ENCODE measurements at places on chromosomes 11 and 22.

- DNase-seq: no peak
These were observed 185.3 kb downstream of the C11orf91 start for GRCh38 chr11:33515347-33515746.

DNA sequence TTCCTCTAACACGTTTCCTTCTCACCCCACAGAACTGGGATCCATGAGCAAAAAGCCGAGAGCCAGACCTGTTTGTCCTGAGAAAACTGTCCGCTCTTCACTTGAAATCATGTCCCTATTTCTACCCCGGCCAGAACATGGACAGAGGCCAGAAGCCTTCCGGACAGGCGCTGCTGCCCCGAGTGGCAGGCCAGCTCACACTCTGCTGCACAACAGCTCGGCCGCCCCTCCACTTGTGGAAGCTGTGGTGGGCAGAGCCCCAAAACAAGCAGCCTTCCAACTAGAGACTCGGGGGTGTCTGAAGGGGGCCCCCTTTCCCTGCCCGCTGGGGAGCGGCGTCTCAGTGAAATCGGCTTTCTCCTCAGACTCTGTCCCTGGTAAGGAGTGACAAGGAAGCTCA lies 24.0 kb downstream of the CD5 start:
- DNase-seq: no peak

GRCh38 chr11:45754741-45755140 lies 50.2 kb upstream of the SLC35C1 start:
- no peak for DNase-seq

DNA sequence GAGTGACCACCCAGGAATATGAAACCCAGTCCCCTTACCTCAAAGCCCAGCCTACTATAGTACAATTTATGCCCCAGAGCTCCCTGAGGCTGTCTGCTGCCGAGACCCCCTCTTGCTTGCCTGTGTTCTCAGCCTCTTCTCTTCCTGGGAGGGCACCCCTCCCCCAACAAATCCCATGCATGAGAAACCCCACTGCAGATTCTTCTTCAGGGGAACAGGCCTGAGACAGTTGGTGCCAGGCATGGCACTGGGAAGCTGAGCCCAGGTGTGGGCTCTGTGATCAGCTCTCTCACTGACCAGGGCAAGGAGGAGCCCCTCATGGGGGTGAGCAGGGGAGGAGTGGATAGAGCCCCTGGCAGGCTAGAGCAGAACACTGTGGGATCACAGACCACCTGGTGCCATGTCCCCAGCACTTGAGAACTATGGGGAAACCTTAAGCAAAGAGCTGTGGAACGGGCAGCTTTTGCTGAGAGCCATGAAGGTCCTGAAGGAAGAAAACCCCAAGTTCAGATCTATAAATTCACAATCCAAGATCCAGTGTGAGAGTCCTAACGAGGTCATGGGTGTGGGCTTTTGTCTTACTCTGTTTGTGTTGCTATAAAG lies 46.5 kb upstream of the TH start:
- DNase-seq: no peak

GRCh38 chr11:1401656-1402221 lies 12.0 kb downstream of the BRSK2 start:
- no peak for DNase-seq

DNA sequence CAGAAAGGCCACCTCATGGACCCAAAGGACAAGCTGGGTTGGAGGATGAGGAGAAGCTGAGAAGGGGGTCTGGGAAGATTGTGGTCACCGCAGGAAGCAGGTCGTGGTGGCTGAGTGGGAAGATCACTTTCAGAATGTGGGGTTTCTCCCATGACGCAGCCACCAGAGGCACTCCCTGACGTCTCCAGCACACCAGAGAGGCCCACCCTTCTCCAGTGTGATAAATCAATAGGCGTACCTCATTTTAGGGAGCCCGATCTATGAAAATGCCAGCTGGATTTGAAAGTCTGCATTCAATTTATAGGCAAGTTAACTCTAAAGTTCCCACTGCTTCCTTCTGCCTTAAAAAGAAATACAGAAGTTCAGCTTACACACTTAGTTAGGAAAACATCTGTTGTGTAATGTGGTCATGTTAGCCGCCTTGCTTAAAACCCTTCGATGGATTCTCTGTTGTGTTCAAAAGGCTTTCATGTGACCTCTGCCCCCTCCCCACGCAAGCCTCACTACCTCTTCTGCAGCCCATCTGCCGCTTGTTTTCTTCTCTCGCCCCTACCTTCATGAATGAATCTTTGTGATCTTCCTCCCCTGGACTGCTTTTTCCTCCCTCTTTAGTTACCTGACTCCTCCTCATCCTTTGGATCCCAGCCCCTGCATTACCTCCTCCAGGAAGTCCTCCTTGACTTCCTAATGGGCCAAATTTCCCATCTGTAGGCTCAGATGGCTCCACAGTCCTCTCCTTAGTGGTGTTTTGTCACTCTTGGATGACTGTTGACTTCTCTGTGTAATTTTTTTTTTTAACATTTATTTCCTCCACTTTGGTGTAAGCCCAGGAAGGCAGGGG lies 10.7 kb downstream of the TSPAN18 start:
- no peak for DNase-seq

- no peak for DNase-seq
These were observed 48.2 kb upstream of the PARVA start for GRCh38 chr11:12329169-12329568.

- no peak for DNase-seq
These were observed 9.7 kb downstream of the FBLN1 start for GRCh38 chr22:45512363-45512762.

DNA sequence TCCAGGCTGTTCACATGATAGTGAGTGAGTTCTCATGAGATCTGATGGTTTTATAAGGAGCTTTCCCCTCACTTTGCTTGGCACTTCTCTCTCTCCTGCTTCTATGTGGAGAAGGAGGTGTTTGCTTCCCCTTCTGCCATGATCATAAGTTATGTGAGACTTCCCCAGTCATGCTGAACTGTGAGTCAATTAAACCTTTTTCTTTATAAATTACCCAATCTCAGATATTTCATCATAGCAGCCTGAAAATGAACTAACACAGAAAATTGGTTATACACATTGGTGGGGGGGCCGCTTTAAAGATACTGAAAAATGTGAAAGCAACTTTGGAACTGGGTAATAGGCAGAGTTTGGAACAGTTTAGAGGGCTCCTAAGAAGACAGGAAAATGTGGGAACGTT lies 741.1 kb upstream of the LUZP2 start:
- no peak for DNase-seq

GRCh38 chr11:119029340-119030028 lies 1.2 kb downstream of the SLC37A4 start:
- no peak for DNase-seq

GRCh38 chr11:89347071-89347470 lies 144.1 kb downstream of the NOX4 start:
- DNase-seq: no peak

DNA sequence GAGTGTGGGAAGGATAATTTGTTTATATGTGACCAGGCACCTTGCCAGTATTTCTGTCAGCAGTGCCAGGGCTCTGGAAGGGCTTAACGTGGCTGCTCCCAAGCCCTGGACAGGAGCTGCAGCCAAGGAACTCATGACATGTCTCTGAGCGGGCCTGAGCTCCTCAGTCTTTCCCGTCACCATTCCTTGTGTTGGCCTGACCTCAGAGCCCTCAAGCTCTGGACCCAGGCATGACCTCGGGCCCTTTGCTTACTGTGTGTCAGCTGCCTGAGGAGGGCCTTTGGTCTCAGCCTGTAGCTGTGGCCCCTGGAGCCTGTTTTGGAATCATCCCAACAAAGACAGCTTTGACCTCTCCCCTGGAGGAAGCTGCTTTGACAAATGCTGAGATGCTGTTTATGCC lies 264.1 kb upstream of the PLET1 start:
- no peak for DNase-seq

- no peak for DNase-seq
These were observed 762 bp downstream of the MTMR3 start for GRCh38 chr22:29883775-29884097.

GRCh38 chr11:80846442-80846841 lies 1405.6 kb upstream of the TENM4 start:
- DNase-seq: no peak

- no peak for DNase-seq
These were observed 1.2 kb downstream of the YDJC start for GRCh38 chr22:21628386-21629254.

- DNase-seq: no peak
These were observed 16.8 kb upstream of the OSBPL5 start for GRCh38 chr11:3181725-3182461.

DNA sequence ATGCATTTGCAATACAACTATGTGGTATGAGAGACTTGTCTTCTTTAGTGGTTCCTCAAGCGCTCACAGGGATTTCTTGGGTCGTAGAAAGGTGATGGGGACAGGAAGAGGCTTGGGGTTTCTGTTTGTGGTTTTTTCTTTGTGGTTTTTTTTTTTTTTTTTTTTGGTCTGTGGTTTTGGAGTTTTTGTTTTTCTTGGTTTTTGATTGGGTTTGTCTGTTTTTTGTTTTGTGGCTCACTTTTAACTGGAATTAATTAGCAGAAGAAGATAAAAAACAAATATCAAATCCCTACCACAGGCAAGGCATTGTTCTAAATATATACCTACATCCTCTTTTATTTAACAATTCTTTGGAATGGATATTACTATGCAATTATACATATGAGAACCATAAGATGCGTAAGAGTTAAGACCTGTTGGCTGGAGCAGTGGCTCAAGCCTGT lies 5.5 kb downstream of the TTC28 start:
- no peak for DNase-seq

GRCh38 chr11:69293819-69294505 lies at the start of gene MYEOV:
Gene MYEOV (plus strand): TSS chr11:69294155. CDS start chr11:69295355, 1,200 bp downstream.
- DNase-seq: no peak

DNA sequence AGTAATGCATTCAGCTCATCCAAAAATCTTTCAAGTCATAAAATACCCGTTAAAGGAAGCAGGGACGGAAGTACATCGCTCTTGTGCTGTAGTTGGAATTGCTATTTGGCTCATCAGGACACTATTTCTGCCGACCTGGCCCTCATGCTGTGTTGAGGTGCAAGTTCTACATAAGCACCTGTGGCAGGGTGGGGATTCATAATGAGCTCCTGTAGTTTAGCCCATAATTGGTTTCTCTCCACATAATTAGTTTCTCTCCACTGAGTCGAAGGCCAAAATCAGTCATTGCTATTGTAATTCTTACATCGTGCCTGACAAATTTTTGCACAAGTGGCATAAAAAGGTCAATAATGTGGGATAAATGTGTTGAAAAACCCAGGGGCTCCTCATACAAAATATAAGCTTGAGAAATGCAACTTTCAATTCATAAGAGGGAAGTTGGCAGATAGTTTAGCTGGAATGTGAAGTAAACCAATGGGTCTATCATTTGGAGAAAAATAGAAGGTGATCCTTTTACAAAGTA lies 14.9 kb upstream of the ISX start:
- DNase-seq: no peak

DNA sequence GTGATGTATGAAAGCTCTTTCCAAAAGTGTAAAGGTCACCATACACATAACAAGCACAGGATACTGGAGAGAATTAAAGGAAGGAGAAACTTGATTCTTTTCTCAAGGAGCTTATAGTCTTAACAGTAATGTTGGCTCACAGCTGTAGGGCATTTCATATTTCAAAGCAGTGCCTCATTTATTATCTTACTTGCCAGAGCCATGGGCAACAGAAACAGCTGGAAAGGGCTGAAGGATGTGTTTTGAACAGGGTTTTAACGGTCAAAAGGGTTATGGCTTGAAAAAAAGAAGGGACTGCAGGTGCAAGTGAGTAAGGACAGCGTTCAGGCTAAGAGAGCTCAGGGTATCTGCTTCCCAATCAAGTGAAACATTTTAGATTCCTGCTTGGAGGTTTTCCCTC lies 2.7 kb upstream of the GRAMD1B start:
- no peak for DNase-seq

DNA sequence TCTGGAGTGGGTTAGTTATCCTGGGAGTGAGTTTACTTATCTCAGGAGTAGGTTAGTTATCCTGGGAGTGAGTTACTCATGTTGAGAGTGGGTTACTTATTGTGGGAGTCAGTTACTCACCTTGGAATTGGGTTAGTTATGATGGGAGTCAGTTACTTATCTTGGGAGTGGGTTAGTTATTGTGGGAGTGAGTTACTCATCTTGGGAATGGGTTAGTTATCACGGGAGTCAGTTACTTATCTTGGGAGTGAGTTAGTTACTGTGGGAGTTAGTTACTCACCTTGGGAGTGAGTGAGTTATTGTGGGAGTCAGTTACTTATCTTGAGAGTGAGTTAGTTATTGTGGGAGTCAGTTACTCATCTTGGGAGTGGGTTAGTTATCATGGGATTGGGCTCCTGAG lies 49.6 kb upstream of the B3GAT1 start:
- DNase-seq: no peak

DNA sequence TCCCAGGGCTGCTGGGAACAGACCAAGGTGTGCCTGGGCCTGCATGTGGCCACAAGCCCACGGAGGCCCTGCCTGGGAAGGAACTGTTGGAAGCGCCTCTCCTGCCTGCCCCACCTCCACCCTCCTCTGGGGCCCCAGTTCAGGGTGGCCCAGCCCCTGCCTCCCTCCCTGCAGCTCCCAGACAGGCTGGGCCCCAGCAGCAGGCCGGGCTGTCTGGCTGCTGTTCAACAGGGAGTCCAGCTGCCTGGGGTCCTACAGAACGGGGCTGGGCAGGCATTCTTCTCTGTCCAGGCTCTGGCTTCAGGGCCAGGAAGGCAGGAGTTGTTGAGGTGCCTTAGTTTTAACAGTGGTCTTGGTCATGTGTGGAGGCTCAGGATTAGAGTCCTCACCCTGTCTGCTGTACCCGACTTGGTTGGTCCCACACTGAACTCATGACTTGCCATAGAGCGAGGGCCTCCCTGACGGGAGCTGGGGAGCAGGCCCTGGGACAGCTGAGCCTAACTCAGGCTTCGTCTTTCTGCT lies 11.8 kb downstream of the PRDM11 start:
- DNase-seq: no peak

GRCh38 chr11:60657888-60658287 lies 41.5 kb upstream of the MS4A8 start:
- peak; percentile 3 for DNase-seq

- no peak for DNase-seq
These were observed 77.7 kb downstream of the ME3 start for GRCh38 chr11:86594746-86595145.

DNA sequence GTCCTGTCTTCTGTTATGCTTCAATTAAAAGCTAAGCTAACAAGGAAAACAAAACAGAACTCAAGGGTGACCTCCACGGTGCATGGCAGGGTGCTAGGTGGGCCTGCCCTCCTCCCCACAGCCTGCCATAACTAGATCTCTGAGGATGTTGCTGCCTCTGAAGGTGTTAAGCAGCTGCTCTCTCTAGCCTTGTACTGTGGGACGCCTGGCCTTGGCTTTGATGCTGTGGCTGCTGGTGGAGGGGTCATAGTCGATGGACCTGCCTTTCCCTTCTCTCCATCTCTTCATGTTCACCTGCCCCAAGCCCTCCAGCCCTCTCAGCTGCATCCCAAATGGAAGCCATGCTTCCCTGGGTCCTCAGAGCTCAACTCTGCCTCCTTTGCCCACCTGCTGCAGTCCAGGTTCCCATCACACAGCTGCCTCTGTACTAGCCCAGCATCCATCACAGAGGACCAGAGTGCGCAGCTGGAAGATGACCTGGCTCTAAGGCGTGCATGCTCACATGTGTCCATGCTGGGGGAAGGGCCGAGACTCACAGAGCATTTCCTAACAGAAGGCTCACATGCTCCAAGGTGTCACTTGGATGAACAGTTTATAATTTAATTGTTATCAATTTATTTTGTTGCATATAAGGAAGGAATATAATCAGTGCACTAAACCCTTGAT lies 180.3 kb upstream of the E2F8 start:
- DNase-seq: no peak

All from NCI-H187 (cell line).